ENCODE measurements at places on chromosomes 4 and X. TPM values are rescaled to one million over a fixed set of nuclear protein-coding genes. Genes with fewer than 3 reads are reported as not detected.

Gene CT55
- not detected for polyA plus RNA-seq

Gene VEGFD
- polyA plus RNA-seq: 0.40 TPM

Gene PIM2
- polyA plus RNA-seq: 7.4 TPM

Gene ITM2A
- polyA plus RNA-seq: 10.4 TPM

Gene MAGEB2
- polyA plus RNA-seq: not detected

Measured in endothelial cell of umbilical vein (primary cell).